Umbilical cord (tissue), 2 donors: ENCODE measurements at places on chromosomes 11 and 22. TPM values are rescaled to one million over a fixed set of nuclear protein-coding genes. Genes with fewer than 3 reads are reported as not detected.

DNA sequence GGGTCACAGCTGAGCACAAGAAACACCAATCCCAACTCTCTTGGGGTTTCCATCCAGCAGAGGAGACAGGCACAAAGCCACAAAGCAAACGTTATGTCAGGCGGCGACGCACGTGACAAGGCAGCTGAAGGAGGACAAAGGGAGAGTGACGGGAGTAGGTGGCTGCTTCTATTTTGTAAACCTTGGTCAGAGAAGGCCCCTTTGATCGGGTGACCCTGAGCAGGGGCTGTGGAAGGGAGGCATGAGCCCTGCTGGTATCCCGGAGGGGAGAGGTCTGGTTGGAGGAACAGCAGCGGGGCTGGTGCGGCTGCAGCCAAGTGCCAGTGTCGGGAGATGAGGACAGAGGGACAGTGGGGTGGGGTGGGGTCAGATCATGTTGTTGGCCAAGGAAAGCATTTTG lies 17.3 kb upstream of the RFPL3 start:
- no peak for DNase-seq

DNA sequence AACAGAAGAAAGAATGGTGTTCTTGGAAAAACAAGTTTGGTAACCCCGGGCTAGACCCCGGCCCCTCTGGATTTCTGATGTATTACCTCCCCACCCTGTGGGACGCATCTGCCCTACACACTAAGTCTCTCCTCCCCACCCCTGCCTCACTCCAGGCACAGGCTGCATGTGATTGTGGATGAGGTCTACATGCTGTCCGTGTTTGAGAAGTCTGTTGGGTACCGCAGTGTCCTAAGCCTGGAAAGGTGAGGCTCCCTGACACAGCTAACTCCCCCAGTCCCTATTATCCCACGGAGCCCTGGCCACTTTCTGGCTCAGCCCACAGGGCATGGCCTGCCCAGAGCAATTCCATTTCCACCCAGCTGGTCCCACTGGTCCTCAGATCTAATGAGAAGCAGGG lies 13.3 kb downstream of the ACCS start:
- DNase-seq, result no peak

- DNase-seq, result no peak
Measured at GRCh38 chr11:95095858-95096587, 6.4 kb downstream of the ENDOD1 start.

GRCh38 chr22:36021606-36022153 lies 6.9 kb downstream of the RBFOX2 start:
- no peak for DNase-seq

DNA sequence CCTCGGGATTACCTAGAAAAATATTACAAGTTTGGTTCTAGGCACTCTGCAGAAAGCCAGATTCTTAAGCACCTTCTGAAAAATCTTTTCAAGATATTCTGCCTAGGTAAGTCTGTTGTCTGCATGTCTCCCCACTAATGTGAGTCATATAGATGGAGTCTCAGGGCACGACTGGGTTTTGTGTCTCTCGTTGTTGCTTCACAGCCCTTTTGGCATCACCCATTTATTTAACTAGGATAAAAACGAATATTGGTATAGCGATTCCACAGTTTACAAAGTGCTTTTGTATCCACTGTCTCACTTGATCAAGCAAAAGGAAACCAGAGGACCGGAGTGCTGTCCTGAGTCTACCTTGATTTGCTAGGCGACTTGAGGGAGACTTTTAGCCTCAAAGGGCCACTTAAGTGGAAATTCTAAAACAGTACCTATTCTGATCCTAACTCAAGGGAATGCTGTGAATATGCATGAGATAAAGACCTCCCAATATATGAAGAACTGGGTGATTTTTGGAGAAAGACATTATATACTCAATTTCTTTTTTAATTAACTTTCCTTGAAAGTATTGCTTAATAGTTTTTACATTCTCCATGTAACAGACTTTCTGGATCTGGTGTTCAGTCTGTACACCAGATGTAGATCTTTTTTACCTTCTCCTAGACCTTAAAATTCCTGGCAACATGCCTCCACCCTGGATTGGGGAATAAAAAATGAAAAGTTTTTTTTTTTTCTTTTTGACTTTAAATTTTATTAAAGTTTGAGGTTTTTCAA lies 590 bp downstream of the NNMT start:
- DNase-seq, result no peak

DNA sequence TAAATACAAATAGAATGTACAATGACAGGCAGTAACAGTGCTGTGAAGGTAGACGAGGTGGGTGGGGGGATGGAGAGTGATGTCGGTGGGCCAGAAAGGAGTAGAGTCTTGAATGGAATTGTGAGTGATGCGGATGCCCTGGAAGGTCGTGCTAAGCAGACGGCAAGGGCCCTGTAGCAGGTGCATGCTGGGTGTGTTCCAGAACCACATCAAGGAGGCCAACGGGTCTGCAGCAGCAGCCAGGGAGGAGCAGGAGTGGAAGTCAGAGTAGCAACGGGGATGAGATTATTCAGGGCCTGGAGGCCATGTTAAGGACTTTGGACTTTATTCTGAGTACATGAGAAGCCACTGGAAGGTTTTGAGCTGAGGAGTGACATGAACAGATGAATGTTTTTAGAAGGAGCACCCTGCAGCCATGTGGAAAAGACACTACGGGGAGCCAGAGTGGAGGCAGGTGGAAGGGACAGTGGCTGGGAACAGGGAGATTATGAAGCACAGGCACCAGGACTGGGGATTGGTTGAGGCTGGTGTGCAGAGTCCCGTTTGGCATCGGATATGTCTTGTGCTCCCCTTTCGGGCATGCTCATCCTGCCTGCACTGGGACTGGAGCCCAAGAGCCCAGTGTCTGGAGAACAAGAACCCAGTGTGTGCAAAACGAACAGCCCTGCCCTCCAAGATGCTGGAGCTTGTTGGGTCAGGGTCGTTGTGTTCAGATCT lies 74.1 kb downstream of the COMMD9 start:
- DNase-seq, result no peak

- no peak for DNase-seq
Measured at GRCh38 chr11:20873054-20873453, 203.7 kb downstream of the NELL1 start.

DNA sequence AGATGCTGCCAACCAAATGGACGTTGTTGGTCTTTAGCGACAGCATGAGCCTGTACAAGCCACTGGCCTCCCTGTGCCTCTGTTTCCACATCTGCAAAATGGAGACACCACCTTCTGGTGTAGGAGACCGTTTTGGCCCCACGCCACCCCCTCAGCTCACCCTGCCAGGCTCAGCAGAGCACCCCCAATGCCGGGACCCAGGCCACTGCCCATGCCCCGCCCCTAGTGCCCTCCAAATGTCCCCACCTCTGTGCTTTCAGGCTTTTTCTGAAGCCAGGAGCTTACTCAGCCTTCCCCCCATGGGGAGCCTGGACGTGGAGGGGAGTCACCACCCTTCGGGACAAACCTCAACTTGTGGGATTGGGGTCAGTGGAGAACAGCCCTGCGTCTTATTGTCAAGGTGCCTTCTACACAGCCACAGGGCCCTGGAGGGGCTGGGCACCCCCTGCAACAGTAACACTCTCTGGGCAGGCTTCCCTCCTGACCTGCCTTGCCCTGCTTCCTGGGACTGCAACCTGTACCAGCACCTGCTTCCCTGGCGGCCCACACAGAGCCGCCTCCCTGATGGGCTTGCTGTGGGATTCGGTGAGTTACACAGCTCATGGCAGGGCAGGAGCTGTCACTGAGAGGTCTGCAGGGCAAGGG lies 24.6 kb upstream of the RTL6 start:
- no peak for DNase-seq

- no peak for DNase-seq
Measured at GRCh38 chr11:28132548-28132947, 24.4 kb downstream of the METTL15 start.

GRCh38 chr22:47340851-47341436 lies 578.5 kb downstream of the TBC1D22A start:
- DNase-seq, result no peak

GRCh38 chr11:12889243-12889642 lies 119.9 kb upstream of the RASSF10 start:
- peak; percentile 73 for DNase-seq

DNA sequence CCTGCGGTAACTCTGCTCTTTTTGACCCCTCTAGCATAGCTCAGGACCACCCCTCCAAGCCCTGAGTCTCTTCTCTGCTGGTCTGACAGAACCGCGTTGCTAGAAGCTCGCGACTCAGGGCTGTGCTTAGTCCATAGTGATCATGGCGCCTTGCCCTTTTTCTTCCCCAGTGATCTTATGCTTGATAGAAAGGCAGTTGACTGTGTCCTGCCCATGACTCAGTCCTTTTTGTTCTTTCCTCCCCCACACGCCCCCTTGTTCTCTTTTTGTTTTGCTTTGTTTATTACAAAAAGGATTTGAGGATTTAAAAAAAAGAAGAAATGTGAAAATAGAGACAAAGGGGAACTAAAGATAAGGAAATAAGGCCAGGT lies 17.5 kb downstream of the IL17RA start:
- DNase-seq, result no peak

GRCh38 chr11:57903441-57904123 lies 120.1 kb upstream of the OR9Q1 start:
- DNase-seq, result peak; percentile 29

DNA sequence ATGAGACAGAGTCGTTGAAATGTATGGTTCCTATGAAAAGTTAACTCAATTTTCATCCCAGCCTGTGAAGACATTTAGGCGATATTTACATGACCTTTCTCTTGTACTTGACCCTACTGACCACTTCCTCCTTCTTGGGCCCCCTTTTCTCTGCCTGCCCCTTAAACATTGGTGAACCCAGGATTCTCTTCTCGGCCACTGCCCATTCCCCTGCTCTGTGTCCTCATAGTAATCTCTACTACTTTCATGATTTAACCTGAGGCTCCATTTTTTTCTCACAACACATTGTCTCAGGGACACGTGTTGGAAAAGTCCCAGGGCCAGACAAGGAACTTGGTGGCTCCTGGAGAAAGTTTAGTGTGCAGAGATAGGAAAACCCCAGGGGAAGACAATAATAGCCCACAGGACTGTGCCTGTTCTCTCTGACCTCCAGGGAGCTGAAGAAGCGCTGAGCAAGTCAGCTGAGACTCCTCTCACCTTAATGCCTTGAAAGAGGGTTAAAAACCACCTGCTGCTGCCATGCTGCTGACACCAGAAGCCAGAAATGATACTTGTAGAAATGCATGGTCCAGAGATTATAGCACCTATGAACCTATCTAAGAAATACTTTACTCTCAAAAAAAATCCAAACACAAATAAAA lies 42.5 kb upstream of the SPATA19 start:
- no peak for DNase-seq

GRCh38 chr22:30169002-30169401 lies 77.6 kb downstream of the LIF start:
- no peak for DNase-seq

GRCh38 chr22:39176714-39177455 lies 24.4 kb upstream of the CBX7 start:
- DNase-seq, result no peak

DNA sequence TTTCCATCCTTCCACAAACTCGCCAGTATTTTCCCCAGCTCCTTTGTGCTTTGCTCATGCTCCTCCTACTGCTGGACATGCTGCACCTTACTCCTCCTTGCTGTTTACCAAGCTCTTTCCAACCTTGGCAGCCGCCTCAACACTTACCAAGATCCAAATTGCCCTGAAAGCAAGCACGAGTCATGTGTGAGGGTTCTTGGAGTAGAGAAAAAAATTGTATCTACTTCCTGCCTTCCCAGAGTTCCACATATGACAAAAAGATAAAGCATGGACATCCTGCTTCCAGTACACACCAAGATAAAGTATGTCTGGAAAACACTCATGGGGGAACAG lies 767.5 kb downstream of the NTM start:
- no peak for DNase-seq

DNA sequence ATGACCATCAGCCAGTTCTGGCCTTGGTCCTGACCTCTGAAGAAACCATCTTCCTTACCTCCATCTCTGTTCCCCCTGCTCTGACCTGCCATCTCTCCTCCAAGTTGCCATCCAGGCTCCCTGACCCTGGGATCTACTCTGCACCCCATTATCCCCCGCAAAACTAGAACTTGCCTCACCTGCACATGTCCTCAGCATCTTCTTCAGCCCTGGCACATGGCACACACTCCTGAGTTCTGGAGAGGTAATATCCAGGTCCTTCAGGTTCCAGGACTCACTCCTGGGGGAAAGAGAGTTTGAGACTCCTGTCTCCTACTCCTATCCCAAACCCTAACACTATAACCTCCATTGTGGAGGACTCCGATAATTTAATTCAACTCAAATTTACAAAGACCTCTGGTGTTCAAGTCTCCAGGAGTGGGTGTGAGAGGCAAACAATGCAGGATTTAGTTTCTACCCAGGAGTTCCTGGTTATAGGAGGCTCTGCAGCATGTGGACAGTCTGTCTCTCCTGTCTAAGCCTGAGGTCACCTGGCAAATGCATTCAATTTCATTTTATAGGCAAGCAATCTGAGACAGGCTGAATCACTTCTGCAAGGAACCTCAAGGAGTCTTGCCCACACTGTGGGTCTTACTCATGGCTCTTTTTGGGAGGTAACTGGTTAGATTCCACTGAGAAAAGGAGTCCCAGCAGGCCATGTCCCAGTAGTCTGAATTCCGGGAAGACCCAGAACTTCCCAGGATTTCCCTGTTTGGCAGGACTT lies 7.3 kb downstream of the TRIM21 start:
- no peak for DNase-seq

DNA sequence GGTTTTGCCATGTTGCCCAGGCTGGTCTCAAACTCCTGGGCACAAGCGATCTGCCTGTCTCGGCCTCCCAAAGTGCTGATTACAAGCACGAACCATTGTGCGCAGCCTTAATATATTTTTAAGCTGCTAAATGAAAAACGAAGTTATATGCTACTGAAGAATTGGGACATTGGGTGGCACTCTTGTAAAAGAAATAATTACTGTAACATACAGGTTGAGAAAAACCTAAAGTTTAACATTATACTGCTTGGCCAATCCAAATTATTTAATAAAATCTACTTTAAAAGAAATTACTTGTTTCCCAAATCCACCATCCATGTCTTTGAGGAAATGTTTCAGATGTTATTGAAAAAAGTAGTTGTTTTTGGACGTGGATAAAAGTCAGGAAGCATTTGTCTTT lies 37.9 kb upstream of the ARHGAP32 start:
- no peak for DNase-seq

DNA sequence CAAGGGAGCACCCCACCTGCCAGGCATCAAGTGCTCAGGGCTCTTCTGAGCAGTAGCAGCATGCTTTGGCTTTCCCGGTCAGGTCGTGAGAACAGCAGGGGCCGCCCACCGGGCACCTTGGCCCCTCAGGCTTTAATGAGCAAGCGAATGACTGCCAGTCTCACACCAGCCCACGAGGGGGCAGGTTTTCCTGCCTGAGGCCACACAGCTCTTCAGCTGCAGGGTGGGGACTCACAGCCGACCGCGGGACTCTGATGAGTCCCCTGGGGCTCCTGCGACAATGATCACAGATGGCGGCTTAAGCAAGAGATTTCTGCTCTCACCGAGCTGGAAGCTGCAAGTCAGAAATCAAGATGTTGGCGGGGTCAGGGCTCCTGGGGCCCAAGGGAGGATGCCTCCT lies 14.3 kb upstream of the FGF19 start:
- DNase-seq, result no peak

EHF gene
- total RNA-seq, result 6.3 TPM

LINC01488 gene
- total RNA-seq, result 0.96 TPM

GUCY1A2 gene
- 99.2 TPM for total RNA-seq

NEFH gene
- 0.72 TPM for total RNA-seq

RTN4RL2 gene
- not detected for total RNA-seq

CLMP gene
- 81.1 TPM for total RNA-seq

BANF1 gene
- total RNA-seq, result 31.3 TPM

SAA2 gene
- 22.1 TPM for total RNA-seq

NUDT8 gene
- total RNA-seq, result 2.2 TPM

USP2 gene
- total RNA-seq, result 2.9 TPM

TYR gene
- total RNA-seq, result 1.4 TPM
